ENCODE measurements at places on chromosomes 7 and 10.

GRCh38 chr10:70662362-70663220 is 9.7 kb upstream of the ADAMTS14 start:
- DNase-seq, result no peak

- no peak for DNase-seq
Observed at GRCh38 chr10:19033741-19034140, 14.9 kb upstream of the MALRD1 start.

- no peak for DNase-seq
Observed at GRCh38 chr7:154610903-154611302, 392.0 kb downstream of the PAXIP1 start.

- no peak for DNase-seq
Observed at GRCh38 chr7:95432606-95433005, 2.2 kb downstream of the PON2 start.

DNA sequence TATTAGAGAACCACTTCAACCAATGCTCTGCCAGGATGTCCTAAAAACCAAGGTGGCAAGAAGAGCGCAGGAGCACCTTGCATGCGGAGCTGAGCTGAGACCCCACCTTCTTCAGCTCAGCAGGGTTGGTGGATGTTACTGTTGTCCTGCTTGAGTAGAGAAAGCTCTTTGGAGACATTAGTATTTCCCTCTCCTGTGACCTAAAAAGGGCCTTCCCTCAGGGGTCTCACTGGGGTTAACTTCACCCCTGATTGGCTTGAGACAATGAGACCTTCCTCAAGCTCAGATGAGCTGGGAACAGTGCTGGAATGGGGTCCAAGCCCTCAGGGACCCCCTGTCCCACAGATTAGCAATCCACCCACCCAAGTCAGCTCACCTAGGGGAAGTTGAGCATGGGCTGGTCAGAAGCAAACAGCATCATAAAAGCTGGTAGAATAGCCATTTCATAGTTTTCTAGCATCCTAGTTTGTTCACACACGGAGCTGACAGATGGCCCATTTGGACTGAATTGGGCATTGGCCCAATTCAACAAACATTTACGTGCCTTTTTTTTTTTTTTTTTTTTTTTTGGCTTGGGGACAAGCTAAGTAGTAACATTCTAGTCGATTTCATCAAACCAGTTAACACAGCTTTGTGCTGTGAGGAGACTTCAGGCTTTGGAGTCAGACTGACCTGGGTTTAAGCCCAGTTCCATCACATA is 100.6 kb upstream of the HABP2 start:
- no peak for DNase-seq

Data from type B pancreatic cell (in vitro differentiated cells).